ENCODE measurements at places on chromosomes 13 and 19.

- DNase-seq: no peak
Observed at GRCh38 chr13:105412171-105412570, 1123.3 kb downstream of the EFNB2 start.

DNA sequence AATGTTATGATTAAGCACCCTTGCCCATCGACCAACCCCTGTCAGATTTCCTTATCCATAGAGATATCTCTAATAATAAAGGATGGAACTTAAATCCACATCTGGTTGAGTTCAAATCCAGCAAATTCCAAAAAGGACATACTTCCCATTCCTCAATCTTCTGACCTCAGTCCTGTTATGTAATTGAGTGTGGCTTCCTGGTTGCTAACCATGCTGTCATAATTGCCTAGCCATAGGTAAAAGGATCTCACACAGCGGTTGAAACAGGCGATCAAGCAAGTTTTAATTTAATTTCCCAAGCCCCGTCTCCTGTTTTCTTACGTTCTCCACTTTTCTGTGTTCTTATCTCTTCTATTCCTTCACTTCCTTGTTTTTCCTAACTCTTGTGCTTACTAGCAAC, 550.3 kb downstream of the GPC6 start:
- no peak for DNase-seq

DNA sequence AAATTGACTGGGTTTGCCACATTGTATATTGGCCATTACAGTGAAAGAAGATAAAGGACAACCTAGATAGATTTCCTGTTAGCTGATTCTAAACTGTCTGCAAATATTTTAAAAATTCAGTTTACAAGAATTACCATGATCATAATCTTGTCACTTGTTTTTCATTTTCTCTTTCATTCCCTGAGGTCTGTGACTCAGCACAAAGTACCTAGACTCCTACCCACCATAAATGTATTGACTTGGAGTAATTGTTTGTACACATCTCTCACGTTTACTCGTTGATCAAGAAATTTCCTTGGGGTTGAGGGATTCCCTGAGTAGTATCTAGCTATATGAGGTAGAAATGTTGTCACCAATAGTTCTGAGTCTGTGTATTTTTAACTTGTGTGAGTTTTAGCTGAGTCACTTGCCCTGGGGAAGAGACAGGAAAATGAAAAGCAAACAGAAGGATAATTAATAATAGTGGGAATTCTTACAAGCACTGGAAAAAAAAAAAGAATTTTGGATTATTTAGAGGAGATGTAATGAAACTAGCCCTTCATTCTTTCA, 299.2 kb upstream of the DACH1 start:
- no peak for DNase-seq

DNA sequence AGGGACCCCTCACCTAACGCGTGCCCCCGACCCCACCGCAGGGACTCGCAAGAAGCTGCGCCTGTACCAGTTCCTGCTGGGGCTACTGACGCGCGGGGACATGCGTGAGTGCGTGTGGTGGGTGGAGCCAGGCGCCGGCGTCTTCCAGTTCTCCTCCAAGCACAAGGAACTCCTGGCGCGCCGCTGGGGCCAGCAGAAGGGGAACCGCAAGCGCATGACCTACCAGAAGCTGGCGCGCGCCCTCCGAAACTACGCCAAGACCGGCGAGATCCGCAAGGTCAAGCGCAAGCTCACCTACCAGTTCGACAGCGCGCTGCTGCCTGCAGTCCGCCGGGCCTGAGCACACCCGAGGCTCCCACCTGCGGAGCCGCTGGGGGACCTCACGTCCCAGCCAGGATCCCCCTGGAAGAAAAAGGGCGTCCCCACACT, 4.7 kb upstream of the MYBPC2 start:
- DNase-seq: peak; percentile 80

DNA sequence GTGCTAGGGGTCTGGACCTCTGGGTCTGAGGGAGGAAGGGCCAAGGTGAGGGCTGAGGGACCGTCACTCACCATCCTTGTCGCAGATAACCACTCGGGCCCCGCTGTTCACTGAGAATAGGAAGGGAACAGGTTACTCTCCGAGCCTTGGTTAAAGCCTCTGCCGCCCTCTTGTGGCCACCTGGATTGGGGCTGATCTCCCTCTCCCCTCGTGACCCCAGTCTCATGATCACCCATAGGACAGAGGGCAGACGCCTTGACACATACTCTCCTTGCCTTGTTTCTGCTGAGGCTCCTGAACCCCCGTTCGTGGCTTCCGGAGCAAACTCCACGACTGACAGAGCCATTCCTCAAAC, 580 bp downstream of the HSD17B14 start:
- DNase-seq: peak; percentile 98

GRCh38 chr19:49786376-49786820, 19.6 kb downstream of the AP2A1 start:
- no peak for DNase-seq

DNA sequence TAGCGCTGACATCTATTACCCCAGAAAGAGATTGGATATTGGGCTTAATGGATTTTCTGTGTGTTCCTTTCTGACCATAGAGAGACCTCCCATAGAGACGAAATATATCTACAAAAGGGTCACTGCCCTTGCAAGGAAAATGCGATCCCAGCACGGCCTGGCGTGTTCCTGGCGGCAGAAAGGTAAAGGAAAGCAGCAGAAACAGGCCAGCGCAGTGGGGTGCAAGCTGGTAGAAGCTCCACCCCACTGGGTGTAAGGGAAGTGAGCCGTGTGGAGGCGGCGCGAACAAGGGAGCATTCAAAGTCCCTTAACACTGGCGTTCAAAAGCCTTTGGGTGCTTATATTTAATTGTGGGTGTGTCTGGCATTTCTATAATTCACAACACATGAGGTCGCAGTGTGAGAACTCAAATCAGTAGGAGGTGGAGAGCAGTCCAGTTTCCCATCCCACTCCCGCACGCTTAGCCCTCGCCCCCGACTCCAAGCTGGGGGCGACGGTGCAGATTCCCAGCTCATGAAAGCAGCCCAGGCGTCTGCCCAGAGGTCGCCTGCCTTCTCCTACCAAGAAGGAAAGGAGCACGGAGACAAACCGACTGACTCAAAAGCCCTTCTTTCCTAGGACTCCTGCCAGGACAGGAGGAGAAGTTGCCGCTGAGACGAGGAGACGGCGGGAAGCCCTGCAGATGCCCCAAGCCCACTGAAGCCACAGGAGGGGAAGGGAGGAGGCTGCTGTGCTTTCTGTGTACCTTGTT, 478.4 kb downstream of the FOXO1 start:
- DNase-seq: no peak

- peak; percentile 60 for DNase-seq
Observed at GRCh38 chr19:4007836-4008539, 452 bp downstream of the PIAS4 start.

DNA sequence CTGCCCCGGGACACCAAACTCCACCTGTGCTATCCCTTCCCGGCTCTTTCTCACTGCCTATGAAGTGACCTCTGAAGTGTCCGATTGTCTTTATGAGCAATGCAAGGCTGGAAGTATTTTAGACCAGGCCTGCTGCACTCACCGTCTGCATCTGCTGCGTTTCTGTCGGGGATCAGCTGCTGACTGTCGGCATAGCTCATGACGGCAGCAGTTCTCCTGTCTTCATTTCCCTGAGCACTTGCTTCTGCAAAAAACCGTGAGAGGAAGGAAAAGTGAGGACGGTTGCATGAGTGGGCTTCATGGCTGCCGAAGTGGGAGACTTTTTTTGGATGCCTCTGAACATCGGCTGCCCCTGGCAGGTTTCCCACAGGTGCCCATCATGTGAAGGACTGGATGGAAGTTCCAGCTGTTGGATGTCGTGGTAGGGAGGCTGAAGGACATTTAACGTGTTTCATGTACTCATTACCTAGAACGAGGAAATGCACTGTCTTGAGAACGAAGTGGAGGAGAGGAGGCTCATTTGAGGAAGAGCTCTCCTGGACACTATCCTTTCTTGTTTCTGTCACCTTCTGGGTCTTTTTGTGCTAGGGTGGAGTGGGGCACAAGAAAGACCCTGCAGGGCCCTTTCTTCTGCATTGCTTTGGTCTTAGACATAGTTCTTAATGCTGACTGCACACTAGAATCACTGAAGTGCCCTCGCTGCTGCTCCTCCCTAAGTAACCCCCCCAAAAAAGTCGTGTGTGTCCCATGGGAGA, 94.7 kb downstream of the RNASEH2B start:
- no peak for DNase-seq

- DNase-seq: peak; percentile 34
Observed at GRCh38 chr13:97387485-97387839, 46.5 kb upstream of the RAP2A start.

DNA sequence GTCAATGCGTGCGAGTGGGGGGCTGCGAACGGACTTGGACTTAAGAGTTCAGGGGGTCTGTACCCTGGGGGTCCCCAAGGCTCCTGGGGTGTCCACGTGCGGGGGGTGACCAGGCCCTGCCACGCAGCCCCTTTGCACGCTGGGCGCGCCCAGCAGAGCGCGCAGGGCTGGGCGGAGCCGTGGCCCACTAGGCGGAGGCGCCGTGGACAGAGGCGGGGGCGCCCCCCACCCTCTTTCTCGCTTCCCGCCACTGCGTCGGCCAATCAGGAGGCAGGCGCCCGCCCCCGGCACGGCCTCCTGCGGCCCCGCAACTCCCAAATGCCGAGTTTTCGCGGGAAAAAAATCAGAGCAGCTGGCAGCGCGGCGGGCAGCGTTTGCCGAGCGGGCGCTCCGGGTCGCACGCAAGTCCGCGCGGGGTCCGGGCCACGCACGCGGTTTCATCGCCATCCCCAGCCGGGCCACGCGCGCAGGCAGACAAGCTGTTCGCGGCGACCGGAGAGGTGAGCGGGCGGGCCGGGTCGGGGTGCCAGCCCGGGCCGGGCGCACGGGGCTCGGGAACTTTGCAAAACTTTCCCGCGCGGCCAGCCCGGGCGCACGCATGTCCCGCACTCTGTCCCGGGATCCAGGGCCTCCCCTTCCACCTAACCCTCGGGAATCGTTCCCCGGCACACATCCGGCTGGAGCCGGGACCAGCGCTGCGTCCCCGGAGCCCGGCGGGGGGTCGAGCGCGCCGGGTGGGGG, at the start of gene UHRF1:
TSS of gene UHRF1 (plus strand) at position 346 of the 741 bp plus-strand sequence. CDS start 1,385 bp downstream, outside the sequence.
- peak; percentile 81 for DNase-seq

- no peak for DNase-seq
Observed at GRCh38 chr13:68234274-68234673, 1004.1 kb upstream of the PCDH9 start.

GRCh38 chr13:46403851-46404732, 17.0 kb upstream of the RUBCNL start:
- DNase-seq: peak; percentile 57

- no peak for DNase-seq
Observed at GRCh38 chr13:97141564-97142005, 80.5 kb upstream of the MBNL2 start.

DNA sequence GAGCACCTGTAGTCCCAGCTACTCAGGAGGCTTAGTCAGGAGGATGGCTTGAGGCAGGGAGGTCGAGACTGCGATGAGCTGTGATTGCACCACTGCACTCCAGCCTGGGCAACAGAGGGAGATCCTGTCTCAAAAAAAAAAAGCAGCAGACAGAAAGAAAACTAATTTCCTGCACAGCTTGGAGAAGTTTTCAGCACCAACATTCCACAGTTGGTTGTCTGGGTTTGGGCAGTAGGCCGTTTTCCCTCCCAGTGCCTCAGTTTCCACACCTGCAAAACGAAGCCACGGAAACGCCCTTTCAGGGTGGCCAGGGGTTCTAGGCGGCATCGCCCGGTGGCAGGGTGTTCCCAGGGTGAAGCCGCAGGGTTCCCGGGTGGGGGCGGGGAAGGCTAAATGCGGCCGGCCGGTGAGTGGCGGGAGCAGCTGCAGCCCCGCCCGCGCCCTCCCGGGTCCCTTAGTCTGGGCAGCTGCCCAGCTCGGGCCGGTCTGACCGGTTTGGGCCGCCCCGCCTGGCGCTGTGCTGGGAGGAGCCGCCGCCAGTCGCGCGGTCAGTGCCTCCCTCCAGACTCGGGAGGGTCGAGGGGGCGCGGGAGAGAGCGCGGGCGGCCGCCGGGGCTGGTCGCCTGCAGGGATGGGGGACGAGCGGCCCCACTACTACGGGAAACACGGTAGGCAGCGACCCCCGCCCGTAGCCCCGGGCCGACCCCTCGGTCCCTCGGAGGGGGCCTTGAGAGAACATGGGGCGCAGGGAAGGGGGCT, at the start of gene SLC44A2:
TSS of gene SLC44A2 (plus strand) at position 551 of the 759 bp plus-strand sequence. CDS start at position 632, 81 bp downstream.
- DNase-seq: no peak

DNA sequence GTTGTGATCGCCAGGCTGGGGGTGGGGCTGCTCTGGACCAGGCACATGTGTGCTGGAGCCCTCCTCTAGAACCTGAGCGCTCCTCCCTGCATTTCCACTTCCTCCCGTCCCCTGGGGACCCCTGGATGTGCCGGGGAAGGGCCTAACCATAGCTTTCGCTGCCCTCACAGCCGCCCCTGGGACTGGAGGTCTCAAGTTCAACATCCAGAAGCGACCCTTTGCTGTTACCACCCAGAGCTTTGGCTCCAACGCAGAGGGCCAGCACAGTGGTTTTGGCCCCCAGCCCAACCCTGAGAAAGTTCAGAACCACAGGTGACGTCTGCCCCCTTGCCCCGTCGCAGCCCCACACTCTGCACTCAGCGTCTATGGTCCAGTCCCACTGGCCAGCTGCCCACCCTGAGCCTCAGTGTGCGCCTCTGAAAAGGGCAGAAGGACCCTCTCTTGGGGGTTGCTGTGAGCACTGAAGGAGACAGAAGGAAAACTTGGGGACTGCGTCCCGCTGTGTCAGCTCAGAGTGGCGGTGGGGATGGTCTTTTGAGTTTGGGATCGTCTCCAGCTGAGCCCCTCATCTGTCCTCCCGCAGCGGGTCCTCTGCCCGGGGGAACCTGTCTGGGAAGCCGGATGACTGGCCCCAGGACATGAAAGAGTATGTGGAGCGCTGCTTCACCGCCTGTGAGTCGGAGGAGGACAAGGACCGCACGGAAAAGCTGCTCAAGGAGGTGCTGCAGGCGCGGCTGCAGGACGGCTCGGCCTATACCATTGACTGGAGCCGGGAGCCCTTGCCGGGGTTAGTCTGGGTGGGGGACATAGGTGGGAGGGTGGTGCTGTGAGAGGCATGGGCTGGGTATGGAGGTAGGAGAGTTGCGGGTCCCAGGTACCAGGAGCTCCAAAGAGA, 6.0 kb downstream of the LENG8 start:
- DNase-seq: no peak

DNA sequence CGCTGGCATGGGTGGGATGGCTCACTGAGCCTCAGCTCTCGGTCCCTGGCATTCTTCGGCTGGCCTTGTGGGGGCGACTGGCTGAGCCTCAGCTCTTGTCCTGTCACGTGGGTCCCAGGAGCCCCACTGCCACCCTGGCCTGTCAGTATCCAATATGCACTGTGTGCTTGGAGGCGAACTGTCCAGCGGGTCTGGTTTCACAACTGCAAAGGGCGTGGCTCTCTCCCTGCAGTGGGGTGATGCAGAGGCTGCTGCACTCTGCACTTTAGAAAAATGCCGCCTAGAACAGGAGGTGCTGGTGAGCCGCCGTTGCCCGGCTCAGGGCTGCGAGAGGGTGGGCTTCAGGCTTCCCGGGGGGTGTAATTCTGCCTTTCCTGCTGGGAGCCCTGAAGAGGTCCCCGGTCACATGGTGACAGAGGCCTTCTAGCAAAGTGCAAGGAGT, 17.0 kb upstream of the TMEM255B start:
- DNase-seq: peak; percentile 83

DNA sequence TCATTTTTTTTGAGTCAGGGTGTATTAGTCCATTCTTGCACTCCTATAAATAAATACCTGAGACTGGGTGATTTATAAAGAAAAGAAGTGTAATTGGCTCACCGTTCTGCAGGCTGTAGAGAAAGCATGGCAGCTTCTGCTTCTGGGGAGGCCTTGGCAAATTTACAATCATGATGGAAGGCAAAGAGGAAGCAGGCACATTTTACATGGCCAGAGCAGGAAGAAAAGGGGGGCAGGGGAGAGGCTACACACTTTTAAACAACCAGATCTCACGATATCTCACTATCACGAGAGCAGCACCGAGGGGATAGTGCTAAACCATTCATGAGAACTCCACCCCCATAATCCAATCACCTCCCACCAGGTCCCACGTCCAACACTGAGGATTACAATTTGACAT, 44.5 kb upstream of the MIR17HG start:
- no peak for DNase-seq

- DNase-seq: no peak
Observed at GRCh38 chr13:19561585-19561984, 253 bp upstream of the TPTE2 start.
